Myometrial cell (primary cell): ENCODE measurements at places on chromosomes 1 and 21. TPM values are rescaled to one million over a fixed set of nuclear protein-coding genes. Genes with fewer than 3 reads are reported as not detected.

PCP4 gene
- total RNA-seq: not detected in 2 replicates

EFNA4 gene
- 4.6 and 7.8 TPM in 2 replicates for total RNA-seq

ACTL8 gene
- not detected in 2 replicates for total RNA-seq

CLCA4 gene
- not detected in 2 replicates for total RNA-seq

OLIG2 gene
- total RNA-seq: not detected in 2 replicates

MOV10 gene
- total RNA-seq: 32.0 and 47.1 TPM in 2 replicates

S100A4 gene
- total RNA-seq: 45.3 and 54.9 TPM in 2 replicates

GRIK1 gene
- not detected in 2 replicates for total RNA-seq

FCRL4 gene
- not detected in 2 replicates for total RNA-seq

UBE2U gene
- total RNA-seq: not detected in 2 replicates

RPF1 gene
- 42.1 and 45.2 TPM in 2 replicates for total RNA-seq

KRTAP7-1 gene
- not detected in 2 replicates for total RNA-seq
